ENCODE measurements at places on chromosomes 6 and 20.

DNA sequence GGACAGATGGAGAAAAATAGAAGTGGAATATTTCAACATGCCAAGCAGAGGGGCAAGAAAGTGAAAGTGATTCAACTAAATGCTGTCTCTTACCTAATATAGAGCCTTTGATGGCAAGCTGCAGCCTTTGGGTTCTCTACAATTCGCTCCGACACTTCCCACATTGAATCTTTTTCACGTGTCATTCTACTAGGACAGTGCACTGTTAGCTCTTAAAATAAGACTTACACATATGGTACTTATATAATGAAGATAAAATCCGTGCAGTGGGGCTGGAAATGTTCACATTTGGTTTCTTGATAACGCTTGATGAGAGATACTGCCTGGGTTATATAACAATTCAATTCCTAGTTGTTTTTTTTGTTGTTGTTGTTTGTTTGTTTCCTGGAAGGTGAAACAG lies 502.4 kb downstream of the LMBRD1 start:
- no peak for DNase-seq

DNA sequence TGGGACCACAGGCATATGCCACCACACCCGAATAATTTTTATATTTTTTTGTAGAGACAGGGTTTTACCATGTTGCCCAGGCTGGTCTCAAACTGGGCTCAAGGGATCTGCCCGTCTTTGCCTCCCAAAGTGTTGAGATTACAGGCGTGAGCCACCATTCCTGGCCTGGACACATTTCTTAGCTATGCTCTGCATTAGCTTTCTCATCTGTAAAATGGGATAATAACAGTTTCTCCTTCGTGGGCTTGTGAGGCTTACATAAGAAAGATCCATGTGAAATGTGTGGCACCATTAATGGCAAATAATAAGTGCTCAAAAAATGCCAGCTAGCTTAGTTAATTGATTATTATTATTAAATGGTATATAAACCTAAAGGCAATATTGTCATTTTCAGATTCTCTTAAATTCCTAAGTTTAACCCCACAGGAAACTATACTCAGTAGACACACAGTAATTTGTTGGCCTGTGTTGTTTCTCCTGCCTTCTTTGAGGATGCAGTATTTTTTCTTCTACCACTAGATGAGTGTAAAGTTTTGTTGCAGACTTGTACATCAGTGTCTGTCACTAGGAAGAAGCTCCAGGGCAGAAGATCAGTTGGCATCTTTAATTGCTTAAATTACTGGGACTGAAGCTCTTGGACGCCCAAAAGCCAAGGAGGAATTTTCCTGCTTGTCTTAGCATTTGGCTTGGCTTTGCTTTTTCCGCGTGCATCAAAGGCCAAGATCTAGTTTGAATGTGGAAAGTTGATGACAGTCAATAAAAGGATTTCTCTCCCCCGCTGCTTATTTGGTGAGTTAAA lies 162.3 kb upstream of the ZNF217 start:
- no peak for DNase-seq

- DNase-seq = no peak
These were observed 57.3 kb upstream of the SMLR1 start for GRCh38 chr6:130769861-130770260.

DNA sequence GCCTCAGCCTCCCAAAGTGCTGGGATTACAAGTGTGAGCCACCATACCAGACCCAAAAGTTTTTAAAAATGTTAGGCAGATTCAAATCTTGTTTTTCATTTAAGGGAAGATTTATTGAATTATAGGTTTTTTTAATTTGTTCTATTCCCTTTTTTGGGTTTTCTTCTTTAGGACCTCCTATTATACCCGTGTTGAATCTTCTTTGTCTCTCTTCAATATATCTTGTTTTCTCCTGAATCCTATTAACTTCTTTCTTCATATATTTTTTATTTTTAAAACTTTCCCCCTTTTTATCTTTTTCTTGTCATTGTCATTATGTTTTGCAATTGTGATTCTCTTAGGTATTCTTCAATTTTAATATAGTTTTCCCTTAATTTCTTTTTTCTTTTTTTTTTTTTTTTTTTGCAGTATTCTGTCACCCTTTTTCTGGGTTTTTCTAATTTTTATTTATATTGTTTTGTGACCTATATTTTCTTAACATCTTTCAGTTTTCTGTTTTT lies 45.9 kb upstream of the NOP56 start:
- DNase-seq = no peak

- no peak for DNase-seq
These were observed 18.8 kb upstream of the TINAG start for GRCh38 chr6:54289426-54289825.

- DNase-seq = no peak
These were observed 46.3 kb upstream of the NHSL1 start for GRCh38 chr6:138545621-138545980.

DNA sequence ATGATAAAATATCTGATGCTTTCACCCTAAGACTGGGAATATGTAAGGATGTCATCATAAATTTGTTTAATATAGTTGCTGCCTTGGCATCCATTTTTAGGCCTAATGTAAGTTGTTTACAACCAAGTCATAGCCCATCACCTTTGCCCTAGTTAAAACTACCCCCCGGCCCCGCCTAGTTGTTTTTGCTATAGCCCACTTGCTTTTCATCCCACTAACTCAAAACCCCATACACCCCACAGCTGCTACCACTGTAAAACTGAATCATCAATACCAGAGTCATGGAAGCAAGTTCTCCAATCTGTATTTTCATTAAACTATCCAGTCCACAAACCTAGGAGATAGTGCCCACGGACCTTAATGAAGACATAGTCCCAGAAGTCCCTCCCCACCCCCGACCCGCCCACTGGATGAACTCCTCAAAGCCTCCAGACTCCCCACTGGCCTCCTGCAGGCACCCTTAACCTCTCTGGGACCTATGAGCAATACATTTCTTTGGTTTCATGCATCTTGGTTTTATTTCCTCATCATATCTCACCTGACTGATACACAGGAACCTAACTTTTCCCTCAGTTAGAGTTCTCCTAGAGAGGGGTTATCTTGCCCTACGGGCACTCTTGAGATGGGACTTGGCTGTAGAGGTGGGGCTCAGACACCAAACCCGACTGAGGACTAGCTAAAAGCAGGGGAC lies 12.5 kb upstream of the ZDHHC14 start:
- DNase-seq = no peak

DNA sequence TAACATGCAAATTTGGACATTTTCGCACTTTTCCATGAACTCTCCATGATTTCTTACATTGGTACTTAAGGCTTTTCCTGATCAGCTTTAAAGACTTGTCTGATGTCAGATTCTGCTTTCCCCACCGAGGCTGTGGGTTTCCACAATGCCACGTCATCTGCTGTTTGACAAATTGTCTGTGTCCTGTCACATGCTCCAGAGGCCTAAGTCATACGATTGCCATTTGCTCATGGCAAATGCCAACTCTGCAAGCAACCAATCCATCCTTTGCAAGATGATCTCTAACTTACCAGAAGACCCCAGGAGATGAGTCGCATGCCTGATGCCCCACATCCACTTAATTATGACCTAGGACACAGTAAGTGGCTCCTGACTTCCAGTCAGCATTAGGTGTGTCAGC lies 556.5 kb downstream of the BMP2 start:
- DNase-seq = no peak

DNA sequence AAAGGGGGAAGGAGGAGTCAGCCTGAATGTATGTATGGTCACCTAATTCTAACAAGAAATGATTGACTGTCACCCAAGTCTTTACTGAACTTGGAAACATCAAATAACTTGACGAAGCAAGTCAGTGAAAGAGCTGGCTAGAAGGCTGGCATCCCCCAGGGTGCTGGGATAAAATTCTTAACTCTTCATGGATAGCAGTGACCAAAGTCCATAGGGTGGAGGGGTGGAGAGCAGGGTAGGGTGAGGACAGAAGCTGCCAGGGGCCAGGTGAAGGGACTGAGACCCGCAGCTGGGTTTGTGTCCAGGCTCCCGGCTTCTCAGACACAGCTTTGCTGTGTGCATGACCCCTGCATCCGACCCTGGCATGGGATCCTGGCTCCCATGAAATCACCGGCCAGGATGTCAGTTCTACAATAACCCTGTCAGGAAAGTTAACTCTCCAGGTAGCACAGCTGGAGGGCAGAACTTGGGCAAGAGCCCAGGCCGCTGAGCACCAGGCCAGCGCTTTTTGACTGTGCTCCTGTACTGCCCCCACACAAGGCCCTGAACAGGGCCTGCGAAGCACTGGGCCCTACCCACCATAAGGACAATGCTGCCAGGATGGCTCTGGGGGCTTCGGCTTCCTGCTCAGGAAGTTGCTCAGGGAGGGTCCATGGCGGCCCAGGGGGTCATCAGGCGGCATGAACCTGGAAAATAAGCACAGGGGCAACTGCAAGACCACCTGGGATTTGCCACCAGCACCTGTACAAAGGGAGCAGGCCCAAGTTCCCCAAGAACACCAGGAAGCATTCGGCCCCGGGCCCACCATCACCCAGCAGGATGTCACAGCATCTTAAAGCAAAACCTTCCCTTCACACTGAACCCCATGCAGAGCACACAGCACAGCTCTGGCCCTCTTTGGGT lies 32.5 kb downstream of the ZC3H12D start:
- no peak for DNase-seq

DNA sequence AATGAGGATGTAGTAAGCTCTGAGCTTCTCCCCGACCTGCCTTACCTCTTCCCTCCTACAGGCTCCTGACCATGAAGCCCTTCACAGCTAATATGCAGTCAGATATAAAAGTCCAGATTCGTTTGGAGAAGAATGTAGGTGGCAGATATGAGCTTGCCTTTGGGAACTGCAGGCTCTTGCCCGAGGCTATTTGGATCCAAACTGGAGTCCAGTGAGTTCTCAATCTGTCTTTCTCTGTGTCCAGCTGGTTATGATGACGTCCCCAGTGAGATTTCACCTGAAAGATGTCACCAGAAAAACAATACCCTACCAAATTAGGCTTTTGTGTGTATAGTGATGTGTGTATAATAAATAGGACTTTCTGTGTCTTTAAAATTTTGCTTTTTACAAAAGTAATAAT lies 14.7 kb upstream of the BPIFA3 start:
- DNase-seq = no peak

- DNase-seq = no peak
These were observed 23.6 kb downstream of the PRKN start for GRCh38 chr6:162704001-162704400.

GRCh38 chr6:14703586-14703985 lies 542.3 kb upstream of the JARID2 start:
- DNase-seq = no peak

DNA sequence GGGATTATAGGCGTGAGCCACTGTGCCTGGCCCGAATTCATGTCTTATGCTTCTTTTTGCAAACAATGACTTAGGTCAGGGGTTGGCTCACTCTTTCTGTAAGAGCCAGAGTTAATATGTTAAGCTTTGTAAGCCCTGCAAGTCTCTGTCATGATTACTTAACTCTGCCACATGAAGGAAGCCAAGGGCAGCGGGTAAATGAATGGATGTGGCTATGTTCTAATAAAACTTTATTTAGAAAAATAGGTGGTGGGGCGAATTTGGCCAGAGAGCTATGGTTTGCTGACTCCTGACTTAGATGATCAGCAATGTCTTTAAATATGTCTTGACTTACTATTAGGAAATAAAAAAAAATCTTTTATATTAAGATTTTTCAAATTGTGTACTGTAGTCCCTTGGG lies 114.9 kb upstream of the ZFP64 start:
- DNase-seq = no peak

DNA sequence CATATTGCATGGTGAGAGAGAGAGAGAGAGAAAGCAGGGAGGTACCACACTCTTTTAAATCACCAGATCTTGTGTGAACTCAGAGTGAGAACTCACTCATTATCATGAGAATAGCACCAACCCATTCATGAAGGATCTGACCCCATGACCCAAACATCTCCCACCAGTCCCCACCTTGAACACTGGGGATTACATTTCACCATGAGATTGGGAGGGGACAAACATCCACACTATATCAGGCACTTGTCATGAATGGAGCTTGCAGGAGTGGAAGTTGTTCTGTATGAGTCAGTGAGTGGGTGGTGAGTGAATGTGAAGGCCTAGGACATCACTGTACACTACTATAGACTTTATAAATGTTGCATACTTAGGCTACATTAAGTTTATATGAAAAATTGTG lies 47.7 kb upstream of the RNF182 start:
- DNase-seq = no peak

DNA sequence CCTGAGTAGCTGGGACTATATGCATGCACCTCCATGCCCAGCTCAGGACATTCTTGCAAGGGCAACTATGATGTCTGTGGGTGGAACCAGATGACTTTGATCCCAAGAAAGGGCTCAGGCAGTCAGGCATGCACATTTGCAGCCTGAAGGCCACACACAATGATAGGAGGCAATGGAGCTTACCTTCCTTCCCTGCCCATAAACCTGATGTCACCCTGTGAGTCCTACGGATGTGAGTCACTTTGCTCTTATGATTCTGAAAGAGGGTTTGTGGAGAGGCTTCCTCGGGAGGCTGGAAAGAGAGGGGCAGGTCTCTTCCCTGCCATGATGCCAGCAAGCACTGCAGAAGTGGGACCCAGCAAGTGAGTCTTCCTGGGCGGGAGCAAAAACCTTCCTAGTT lies 202.4 kb downstream of the LY86 start:
- DNase-seq = no peak

DNA sequence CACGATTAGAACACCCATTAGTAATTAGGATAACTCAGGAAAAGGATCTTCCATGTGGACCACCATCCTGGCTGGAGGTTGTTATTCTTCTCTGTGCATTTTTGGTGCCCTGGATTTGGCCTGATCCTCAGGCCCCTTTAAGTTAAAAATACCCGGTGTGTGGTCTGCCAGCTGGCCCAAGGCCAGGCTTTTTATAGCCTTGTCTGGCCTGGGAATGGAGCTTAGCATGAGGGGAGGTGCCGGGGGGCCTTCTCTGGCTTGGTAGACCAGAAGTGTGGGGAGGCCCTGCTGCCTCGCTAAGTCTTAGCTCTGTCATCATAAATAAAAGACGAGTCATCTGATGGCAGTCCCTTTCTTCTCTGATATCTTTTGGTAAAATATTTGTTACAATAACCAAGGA lies 71.4 kb downstream of the ARID1B start:
- DNase-seq = peak; percentile 32

DNA sequence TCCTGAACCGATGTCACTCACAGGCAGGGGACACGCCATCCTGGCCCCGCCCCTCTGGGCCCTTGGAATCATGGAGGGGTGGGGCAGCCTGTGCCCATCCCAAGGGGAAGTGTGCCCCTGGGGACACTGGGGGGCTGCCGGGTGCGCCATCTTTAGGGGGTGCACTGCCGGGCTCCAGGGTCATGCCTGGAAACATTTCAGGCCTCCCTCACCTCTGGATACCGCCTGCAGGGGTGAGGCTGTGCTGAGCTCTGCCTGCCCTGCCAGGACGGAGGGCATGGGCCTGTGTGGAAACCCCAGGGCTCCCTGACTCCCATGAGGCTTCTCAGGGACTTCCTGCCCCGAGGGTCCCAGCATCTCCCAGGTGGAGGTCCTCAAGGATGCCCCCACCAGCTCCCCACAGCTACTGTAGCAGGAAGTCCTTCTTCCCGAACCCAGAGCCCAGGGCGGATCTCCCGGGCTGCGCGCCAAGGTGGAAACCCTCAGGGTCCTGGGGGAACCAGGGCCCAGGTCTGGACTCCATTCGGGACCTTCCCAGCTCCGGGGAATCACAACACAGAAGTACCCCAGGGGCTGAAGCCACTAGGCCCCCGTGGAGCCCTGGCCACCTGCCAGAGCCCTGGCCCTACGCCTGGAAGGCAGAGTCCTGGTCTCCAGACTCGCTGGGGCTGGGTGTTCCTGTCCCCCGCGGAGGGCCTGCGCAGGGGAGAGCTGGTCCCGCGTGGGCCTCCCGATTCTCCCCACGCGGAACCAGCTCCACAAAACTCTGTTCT lies 15.6 kb downstream of the CHRNA4 start:
- DNase-seq = no peak

GRCh38 chr20:57847104-57847503 lies 137.3 kb upstream of the PMEPA1 start:
- no peak for DNase-seq

All from hematopoietic multipotent progenitor cell treated with erythropoietin and hydrocortisone succinate and interleukin-3 and kit ligand, for 15 days (in vitro differentiated cells).